ENCODE measurements at places on chromosomes 12 and 14.

GRCh38 chr12:84986586-84986985 is 49.5 kb downstream of the TSPAN19 start:
- DNase-seq = no peak

GRCh38 chr14:61470261-61470960 is 149.0 kb downstream of the PRKCH start:
- DNase-seq = no peak

GRCh38 chr12:117060246-117060928 is 38.8 kb downstream of the TESC start:
- peak; percentile 33 for DNase-seq

DNA sequence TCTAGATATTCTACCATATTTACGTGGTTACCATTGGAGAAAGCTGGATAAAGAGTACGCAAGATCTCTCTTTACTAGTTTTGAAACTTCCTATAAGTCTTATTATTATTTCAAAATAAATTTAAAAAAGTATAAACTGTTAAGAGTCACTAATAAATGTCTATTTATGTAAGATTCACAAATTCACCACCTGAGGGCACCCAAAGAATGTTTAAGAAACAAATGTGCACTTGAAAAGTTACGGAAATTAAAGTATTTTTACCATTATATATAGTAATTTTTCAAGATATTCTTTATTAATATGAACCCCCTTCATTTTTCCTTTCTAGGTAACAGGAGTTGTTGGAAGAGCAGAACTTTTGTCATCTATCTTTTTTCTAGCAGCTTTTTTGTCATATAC is 11.9 kb downstream of the TMTC3 start:
- no peak for DNase-seq

GRCh38 chr12:76633415-76633814 is 73.8 kb upstream of the OSBPL8 start:
- DNase-seq = no peak

DNA sequence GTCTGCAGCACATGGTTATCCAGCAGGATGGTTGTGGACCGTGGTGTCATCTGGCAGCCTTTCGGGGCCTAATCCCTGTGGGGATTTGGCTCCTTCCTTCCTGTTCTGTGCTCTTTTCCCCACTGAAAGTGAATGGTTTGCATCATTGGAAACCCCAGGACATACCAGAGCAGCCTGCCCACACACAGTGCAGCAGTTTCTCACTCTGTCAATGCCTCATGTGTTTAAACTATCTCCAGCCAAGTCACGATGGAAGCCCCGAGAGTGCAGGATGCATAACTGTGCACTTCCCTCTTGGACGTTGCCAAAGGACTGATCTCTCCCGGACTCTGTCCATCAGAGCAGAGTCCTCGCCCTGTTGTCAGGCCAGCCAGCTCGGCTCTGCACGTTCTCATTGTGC is 29.0 kb upstream of the AMN start:
- no peak for DNase-seq

DNA sequence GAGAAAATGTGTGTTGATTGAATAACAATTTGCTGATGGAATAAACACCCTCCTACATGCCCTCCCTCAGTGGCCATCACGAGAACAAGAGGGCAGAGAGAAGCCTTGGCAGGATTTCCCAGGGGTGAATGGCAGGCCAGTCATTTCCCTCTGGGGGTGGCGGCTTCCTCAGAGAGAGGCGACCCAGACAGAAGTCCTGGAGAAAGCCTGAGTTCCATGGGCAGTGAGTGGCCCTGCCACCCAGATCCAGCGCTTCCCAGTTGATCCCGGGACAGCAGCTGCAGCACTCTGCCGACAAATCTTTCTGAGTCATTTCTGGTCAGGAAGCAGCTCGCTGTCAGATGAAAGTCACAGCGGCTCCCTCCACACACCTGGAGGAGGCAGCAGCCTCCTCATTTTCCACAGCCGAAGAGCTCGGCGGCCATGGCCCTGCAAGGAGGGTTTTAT is 123.0 kb downstream of the SCARB1 start:
- DNase-seq = no peak

GRCh38 chr12:105036937-105037649 is 47.2 kb downstream of the ALDH1L2 start:
- no peak for DNase-seq

DNA sequence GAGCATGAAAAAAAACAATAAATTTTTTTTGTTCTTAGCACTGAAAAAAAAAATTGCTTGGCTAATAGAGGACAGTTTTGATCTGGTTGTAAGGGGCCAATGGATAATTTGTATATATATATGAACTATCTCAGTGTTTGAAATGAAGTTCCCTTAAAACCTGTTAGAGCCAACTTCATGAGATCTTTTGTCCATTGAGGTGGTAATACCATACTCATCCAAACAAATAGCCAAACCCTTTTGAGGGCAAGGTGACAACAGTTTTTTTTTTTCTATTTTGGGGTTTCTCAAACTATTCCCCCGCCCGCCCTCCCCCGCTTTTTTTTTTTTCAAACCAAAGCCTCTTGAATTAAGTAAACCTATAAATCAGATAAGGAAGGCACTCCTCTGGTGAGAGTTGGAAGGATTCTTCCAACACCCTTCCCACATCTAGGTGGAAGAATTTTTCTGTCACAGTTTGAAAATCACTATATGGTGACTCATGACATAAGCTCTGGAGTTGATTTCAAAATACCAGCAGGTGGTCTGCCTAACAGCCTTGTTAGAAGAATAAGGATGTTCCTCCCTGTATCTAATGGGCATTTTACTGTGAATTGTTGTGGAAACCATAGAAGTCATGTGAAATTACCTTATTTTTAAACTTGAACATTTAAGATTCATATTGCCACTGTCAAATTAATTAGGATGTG is 10.2 kb downstream of the ARHGAP5 start:
- no peak for DNase-seq

- DNase-seq = no peak
Measured at GRCh38 chr14:105026802-105027563, 6.1 kb upstream of the CDCA4 start.

All from neural crest cell (in vitro differentiated cells).